ENCODE measurements at places on chromosomes 3 and 15. TPM values are rescaled to one million over a fixed set of nuclear protein-coding genes. Genes with fewer than 3 reads are reported as not detected.

EOMES gene
- total RNA-seq: 2.8 TPM

CPEB1 gene
- 19.1 TPM for total RNA-seq

UCN2 gene
- 18.8 TPM for total RNA-seq

GOLGA6A gene
- not detected for total RNA-seq

THAP10 gene
- total RNA-seq: 0.80 TPM

BFSP2 gene
- 0.40 TPM for total RNA-seq

SLC22A14 gene
- total RNA-seq: not detected

GPR171 gene
- not detected for total RNA-seq

GOLGA8S gene
- total RNA-seq: not detected

MB21D2 gene
- total RNA-seq: 9.9 TPM

CRABP1 gene
- not detected for total RNA-seq

CLSTN2 gene
- not detected for total RNA-seq

USP19 gene
- total RNA-seq: 66.0 TPM

MEIS2 gene
- total RNA-seq: 29.4 TPM

GPR27 gene
- 0.66 TPM for total RNA-seq

KLF15 gene
- total RNA-seq: 20.4 TPM

RPL29 gene
- total RNA-seq: 2,698 TPM

SMCO1 gene
- not detected for total RNA-seq

KNG1 gene
- not detected for total RNA-seq

TMEM207 gene
- total RNA-seq: 0.21 TPM

FMN1 gene
- total RNA-seq: 87.0 TPM

PARP15 gene
- 0.37 TPM for total RNA-seq

EFCAB12 gene
- not detected for total RNA-seq

DNASE1L3 gene
- total RNA-seq: 1.3 TPM

RHCG gene
- 9.4 TPM for total RNA-seq

TUBGCP5 gene
- total RNA-seq: 19.9 TPM

FAM107A gene
- not detected for total RNA-seq

CAND2 gene
- 0.35 TPM for total RNA-seq

TIPIN gene
- 24.0 TPM for total RNA-seq

NT5DC2 gene
- total RNA-seq: 34.2 TPM

MTHFS gene
- 76.4 TPM for total RNA-seq

ADCY5 gene
- total RNA-seq: 1.2 TPM

LNP1 gene
- 3.1 TPM for total RNA-seq

PRTG gene
- total RNA-seq: 16.4 TPM

SGO1 gene
- total RNA-seq: 13.6 TPM

PP2D1 gene
- total RNA-seq: not detected

All from SK-MEL-5 (cell line).